ENCODE measurements at places on chromosomes 2 and 18.

GRCh38 chr2:86028766-86029381 lies 76.8 kb downstream of the POLR1A start:
- DNase-seq: no peak

- no peak for DNase-seq
Observed at GRCh38 chr2:86211033-86211795, 12.0 kb downstream of the MRPL35 start.

- no peak for DNase-seq
Observed at GRCh38 chr2:181474222-181474881, 17.2 kb downstream of the ITGA4 start.

DNA sequence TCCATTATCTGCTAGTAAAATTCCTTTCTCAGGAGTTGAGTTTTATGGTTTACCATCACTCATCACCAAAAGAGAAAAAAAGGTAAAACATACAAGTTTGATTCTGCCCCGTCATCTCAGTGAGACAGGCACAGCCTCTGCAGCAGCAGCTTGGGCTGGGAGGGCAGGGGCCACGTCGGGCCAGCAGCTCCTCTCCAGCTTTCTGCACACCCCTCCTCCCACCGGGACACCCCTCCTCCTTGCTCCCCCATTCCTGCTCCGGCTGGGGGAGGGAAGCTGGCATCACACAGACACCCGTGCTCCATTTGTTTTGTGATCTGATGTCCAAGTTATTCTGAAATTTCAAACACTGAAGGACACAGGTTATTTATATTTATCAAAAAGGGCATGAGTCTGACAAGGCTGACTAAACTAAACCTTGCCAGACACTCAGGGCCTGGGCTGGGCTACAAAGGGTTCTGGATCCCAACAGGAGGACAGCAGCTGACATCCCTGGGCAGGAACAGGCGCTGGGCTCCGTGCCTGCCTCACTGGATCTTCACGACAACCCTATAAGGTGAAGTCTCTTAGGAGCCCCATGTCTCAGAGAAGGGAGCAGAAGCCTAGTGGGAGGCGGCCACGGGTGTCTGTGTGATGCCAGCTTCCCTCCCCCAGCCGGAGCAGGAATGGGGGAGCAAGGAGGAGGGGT lies 71.4 kb downstream of the HDAC4 start:
- DNase-seq: no peak

GRCh38 chr2:23435250-23436035 lies 50.5 kb downstream of the KLHL29 start:
- DNase-seq: no peak

DNA sequence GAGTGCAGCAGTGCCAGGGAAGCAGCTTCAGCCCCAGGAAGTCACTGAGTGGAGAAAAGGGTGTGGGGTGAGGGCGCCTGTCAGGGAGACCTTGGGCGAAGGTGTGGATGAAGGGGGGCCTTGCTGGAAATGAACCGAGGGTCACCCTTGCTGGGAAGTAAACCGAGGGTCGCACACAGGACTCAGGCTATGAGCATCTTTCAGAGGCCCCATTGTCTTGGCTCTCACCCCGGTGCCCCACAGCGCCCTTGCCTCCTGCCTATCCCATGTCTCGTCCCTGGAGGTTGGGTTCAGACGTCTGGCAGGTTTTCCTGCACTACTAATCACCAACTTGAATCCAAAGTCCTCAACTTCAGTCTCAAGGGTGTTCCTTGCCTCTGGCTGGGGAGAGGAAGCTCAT lies 122.8 kb upstream of the PXDN start:
- no peak for DNase-seq

DNA sequence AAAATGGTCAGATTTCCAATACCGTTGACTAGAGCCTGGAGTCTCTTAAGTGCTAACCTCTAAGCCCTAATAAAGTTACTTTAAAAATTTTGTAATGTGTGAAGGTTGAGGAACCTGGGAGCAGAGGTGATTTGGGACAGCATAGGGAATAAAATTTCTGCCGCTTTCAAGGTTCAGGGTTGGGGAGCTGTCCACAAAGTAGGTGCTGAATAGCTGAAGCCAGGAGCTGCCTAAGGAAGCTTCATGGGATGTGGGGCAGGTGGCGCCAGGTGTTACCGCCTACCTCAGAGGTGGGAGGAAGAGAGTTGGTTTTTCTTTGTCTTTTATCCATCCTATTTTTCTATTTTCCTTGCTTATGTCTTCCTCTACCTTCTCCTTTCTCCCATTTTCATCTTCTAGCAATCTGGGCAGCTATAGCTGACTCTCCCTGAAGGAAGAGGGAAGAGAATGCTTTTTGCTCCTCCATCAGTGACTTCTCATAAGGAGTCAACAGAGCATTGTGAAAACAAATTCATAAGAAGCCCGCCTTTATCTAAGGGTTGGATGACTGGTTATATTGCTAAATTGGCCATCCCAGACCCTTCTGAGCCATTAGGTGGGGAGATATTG lies 178.7 kb downstream of the CLIP4 start:
- no peak for DNase-seq

GRCh38 chr2:182404975-182405561 lies 21.8 kb downstream of the PDE1A start:
- DNase-seq: no peak

GRCh38 chr18:60235164-60235563 lies 137.4 kb downstream of the MC4R start:
- DNase-seq: no peak

GRCh38 chr2:179671043-179671981 lies 190.1 kb downstream of the ZNF385B start:
- DNase-seq: no peak

GRCh38 chr2:44543773-44544725 lies 182.3 kb downstream of the CAMKMT start:
- DNase-seq: no peak

DNA sequence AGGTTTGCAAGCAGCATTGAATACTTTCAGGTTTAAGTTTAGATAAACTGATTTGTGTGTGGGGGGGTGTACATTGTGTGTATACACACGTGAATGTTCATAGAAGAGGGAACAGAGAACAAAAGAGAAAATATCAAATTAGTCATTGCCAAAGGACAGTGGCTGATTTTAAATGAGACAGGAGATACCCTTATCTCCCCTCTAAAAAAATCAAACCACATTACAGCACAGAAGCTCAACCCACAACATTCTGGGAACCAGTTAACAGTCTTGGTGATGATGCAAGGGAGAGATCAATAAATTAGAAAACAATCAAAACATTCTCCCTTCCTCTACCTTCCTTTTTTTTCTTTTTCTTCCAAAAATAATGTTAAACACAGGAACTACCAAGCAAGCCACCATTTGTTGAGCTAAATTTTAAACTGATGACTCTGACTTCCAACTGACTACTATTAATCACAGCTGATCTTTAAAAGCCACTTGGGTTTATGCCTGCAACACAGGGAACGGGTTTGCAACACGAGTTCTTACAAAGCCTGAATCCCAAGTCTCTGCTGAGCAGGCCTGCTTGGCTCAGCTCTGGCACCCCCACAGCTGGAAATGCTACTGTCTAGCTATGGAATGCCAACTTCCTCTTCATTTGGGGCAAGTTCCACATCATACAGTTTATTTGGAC lies 119.2 kb upstream of the ACVR1C start:
- DNase-seq: no peak

DNA sequence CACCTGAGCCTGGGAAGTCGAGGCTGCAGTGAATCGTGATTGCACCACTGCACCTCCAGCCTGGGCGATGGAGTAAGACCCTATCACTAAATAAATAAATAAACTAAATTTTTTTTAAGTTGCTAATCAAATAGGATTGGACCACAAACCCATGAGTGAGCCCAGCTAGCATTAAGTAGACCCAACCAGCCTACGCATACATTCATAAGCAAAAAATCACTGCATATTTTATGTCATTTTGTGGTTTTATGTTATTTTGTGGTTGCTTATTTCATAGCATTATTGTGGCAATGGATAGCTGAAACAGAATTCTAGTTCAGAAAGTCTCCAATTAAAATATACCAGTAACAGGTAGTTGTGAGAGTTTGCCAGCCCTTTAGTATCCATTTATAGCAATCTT lies 29.1 kb upstream of the ZC3H15 start:
- no peak for DNase-seq

GRCh38 chr2:170563401-170563800 lies 151.7 kb upstream of the SP5 start:
- DNase-seq: no peak

DNA sequence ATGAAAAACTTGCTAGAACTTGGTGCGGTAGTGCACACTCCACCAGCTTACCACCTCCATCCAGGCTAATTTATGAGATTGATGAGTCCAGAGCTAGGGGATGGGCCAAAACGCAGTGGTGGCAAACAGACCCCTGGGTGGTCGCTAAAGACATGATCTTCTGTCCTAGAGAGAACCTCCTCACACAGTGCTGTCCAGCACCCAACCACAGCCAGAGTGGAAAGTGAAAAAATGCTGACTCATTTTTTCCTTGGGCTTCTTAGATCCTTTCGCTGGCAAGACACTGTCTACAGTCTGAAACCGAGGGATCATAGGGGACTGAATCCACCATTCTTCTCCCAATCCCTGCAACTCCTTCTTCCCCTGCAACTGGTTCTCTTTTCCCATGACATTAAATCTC lies 4.1 kb downstream of the ANTXR1 start:
- DNase-seq: no peak

- no peak for DNase-seq
Observed at GRCh38 chr2:120888851-120889250, 153.2 kb downstream of the GLI2 start.

DNA sequence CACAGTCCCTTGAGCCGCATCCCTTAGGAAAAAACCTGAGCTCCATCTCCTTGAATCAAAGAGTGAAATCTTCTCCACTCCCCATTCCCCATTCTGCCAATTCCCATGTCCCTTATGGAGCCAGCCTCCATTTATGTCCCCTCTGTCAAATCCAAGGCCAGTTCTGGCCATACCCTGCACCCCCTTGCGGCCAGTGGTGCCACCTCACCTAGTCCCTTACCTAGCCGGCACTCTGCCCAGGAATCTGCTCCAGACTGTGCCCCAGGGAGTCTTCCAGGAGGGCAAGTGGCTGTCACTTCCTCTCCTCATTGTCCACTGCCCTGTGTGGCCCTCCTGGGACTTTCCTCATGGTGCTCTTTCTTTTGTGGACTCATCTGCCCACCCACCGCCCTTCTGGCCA lies 195.4 kb upstream of the RMP24 start:
- DNase-seq: no peak

- no peak for DNase-seq
Observed at GRCh38 chr2:67186871-67187270, 210.3 kb upstream of the ETAA1 start.

DNA sequence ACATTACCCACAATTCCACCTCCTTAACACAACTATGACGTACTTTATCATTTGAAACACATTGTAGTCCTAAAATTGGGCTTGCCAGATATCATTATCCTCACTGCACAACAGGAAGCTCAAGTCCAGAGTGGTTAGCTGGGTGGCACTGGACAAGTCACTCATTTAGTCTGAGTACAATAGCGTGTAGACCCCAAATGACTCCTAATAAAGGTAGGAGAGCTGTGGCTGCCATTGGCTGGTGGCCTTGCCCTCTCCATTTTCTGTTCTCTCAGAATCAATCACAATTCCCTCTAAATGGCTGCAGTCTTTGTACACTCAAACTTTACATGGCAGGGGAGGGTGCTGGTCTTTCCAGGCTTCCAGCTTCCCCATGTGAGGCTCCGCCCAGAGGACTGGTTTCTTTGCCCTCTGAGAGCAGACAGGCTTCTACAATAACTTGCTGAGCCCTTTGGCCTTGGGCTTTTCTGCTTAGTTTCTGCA lies 11.7 kb downstream of the PSTPIP2 start:
- no peak for DNase-seq

DNA sequence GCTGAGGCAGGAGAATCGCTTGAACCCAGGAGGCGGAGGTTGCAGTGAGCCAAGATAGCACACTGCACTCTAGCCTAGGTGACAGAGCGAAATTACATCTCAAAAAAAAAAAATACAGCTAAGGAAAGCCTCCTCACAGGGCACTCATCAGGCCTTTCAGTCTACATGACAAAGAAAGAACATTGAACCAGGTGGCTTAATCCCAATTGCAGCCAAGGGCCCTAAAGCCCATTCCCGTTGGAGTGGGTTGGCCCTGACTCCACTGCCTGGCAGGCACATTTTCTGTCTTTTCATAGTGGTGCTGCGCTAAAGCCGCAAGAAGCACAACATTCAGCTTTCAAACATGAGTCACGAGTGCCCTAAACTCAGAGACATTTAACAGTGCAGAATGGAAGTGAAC lies 372.5 kb downstream of the RNF144A start:
- DNase-seq: no peak

GRCh38 chr18:75110846-75111415 lies 98.0 kb downstream of the PTGR3 start:
- no peak for DNase-seq

DNA sequence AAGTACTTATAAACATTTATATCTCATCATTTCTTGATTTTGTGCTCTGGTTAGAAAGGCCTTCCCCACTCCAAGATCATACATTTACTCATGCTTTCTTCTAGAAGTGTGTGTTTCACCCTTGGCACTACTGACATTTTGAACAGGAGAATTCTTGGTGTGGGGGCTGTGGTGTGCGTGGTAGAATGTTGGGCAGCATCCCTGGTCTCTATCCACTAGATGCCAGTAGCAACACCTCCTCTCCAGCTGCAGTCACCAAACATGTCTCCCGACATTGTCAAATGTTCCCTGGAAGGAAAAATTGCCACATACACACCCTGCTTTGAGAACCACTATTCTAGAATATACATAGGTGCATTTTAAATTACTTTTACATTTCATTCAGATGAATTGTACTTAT lies 8.7 kb upstream of the TGIF1 start:
- no peak for DNase-seq

GRCh38 chr2:100186126-100186525 lies 43.7 kb upstream of the AFF3 start:
- DNase-seq: no peak

DNA sequence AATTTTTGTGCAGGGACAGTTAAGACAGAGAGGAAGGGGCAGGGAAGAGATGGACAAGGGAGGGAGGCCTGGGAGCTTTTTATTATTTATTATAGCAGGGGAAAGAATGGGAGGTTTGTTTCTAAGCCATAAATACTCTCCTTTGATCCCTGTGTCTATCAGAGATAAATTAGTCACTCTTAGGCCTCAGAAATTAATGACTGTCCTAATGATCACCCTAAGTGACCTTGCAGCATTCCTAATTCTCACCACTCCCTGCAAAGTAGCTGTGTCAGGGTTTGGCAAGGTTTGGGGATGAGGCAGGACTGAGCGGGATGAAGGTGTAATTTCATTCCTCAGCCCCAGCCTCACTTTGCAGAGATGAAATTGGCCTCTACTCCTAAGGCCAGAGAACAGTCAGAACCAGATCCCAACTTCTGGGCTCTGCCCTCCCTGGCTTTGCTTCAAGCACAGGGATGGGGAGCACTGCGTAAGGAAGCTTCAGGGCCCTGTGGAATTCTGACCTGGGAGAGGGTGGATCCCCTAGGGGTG lies 95.0 kb downstream of the TMEM17 start:
- no peak for DNase-seq

Data from activated CD4-positive, alpha-beta T cell treated with anti-CD3 and anti-CD28 coated beads for 1 hour (primary cell).